ENCODE measurements at places on chromosomes 3 and 15. TPM values are rescaled to one million over a fixed set of nuclear protein-coding genes. Genes with fewer than 3 reads are reported as not detected.

Gene FOXL2NB
- 0.25 TPM for total RNA-seq

Gene KATNBL1
- 73.0 TPM for total RNA-seq

Gene SNX22
- 4.2 TPM for total RNA-seq

Gene PTPN9
- 22.9 TPM for total RNA-seq

Gene C3orf80
- total RNA-seq = 9.6 TPM

Gene PLA2G4D
- total RNA-seq = not detected

Gene LTF
- total RNA-seq = 3.0 TPM

Gene DNAJA4
- total RNA-seq = 23.1 TPM

Gene HRH1
- 1.7 TPM for total RNA-seq

Gene CELF6
- 10.3 TPM for total RNA-seq

Gene APOD
- 7.4 TPM for total RNA-seq

Gene SLC28A1
- not detected for total RNA-seq

Gene LSAMP
- 97.1 TPM for total RNA-seq

Gene ALCAM
- total RNA-seq = 88.5 TPM

Gene MYO1E
- total RNA-seq = 13.8 TPM

Gene PPARG
- 1.7 TPM for total RNA-seq

Gene NOX5
- total RNA-seq = not detected

Gene SLC12A1
- total RNA-seq = 0.98 TPM

Gene C3orf49
- total RNA-seq = not detected

Gene ZNF197
- total RNA-seq = 56.1 TPM

Gene FBXO40
- total RNA-seq = under 0.01 TPM

Gene ISG20
- not detected for total RNA-seq

Gene ZMYND10
- 5.9 TPM for total RNA-seq

Gene TTLL13
- total RNA-seq = under 0.01 TPM

Gene DCBLD2
- total RNA-seq = 17.5 TPM

Gene PIGZ
- total RNA-seq = 3.4 TPM

Gene ALPK3
- 0.98 TPM for total RNA-seq

Gene NLGN1
- total RNA-seq = 61.0 TPM

Gene LYZL4
- not detected for total RNA-seq

Gene IL17RD
- total RNA-seq = 47.5 TPM

Gene SETD2
- 81.1 TPM for total RNA-seq

Gene WDR72
- under 0.01 TPM for total RNA-seq

Gene KCNMB2
- total RNA-seq = 9.8 TPM

Gene GOLGA8G
- total RNA-seq = not detected

Gene SLC38A3
- 5.4 TPM for total RNA-seq

Gene CSPG5
- 111 TPM for total RNA-seq

Gene SHISA5
- total RNA-seq = 47.5 TPM

Gene PARL
- total RNA-seq = 17.7 TPM

Gene ABI3BP
- total RNA-seq = 3.0 TPM

Gene DGKG
- 3.7 TPM for total RNA-seq

Gene BOC
- total RNA-seq = 8.1 TPM

Gene SUSD5
- total RNA-seq = 1.7 TPM

Gene EPHA6
- 51.1 TPM for total RNA-seq

Gene AGBL1
- total RNA-seq = 0.98 TPM

Gene ATR
- 22.6 TPM for total RNA-seq

Gene CCR2
- total RNA-seq = 0.25 TPM

Gene IL12A
- 0.74 TPM for total RNA-seq

Gene MAP2K1
- total RNA-seq = 22.1 TPM

Gene METTL6
- total RNA-seq = 56.3 TPM

Gene RBMS3
- 7.6 TPM for total RNA-seq

Gene PEX5L
- total RNA-seq = 47.5 TPM

Gene ANKRD63
- 0.49 TPM for total RNA-seq

Gene CCDC71
- 13.0 TPM for total RNA-seq
